NCI-H226 (cell line): ENCODE measurements at places on chromosomes 7 and 10.

GRCh38 chr10:88826388-88826787 lies 23.9 kb downstream of the LIPM start:
- no peak for DNase-seq

GRCh38 chr7:71005109-71005508 lies 126.8 kb upstream of the GALNT17 start:
- DNase-seq, result no peak

DNA sequence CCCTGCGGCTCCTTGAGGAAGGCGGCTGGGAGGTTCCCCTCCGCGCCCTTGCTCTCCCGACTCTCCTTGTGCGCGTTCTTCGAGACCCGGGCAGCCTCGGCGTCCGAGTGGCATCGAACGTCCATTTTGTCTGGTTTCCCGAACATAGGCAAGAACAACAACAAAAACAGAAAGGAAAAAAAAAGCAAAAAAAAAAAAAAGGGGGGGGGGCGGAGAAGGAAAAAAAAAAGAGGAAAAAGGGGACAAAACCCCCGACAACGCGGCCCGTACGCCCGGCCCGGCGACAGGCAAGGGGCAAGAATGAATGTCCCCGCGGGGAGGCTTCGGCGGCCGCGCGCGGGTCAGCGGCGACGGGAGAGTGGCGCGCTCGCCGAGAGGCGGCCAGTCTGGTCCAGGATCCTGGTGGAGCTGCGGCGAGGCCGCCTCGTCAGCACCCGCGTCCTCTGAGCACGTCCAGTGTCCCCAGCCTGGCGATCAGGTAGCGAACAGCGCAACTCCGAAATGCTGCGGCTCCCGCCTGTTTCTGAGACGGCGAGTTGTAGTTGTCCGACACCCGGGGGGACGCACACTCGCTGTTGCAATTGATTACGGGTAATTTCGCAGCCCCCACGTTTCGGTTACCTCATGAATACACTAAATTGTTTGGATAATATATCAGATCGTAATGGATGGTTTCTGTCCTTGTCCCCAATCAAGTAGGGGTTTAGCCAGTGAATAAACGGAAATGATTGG lies at the start of gene VAX1:
Gene VAX1, minus strand, starts transcription at position 360 of the 732 bp plus-strand sequence. Its CDS starts 214 bp downstream, at position 146.
- DNase-seq, result no peak

DNA sequence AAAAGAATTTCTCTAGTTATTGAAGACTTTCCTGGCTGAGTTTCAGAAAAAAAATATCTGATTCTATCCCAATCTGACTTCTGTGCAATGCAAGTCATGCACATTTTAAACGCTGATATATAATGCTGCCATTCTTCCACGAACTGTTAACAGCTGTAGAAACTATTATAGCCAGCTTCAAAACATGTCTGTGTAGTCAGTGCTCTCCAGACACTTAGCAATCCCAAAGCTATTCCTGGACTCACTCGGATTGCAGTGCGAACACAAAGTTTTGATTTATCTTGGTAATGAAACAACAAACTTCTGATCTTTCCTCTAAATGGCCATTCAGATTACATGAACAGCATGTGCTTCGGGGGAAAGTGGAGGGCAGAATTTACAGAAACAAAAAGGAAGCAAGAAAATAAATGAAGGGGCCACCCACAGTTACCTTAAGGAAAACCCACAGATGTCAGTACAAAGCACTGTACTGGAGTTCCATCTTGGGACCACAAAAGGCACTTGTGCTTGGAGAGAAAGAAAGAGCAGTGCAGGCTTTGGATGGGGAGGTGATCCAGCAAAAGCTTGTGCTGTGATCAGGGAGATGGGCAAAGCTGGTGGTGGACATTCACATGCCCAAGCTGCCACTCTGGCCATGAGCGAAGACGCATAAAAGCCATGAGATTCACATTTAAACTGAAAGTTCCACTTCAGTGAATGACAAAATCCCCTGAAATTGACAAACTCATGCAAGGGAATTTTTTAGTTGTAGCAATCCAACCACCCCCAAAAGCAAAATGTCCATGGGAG lies 32.1 kb upstream of the ADO start:
- no peak for DNase-seq

DNA sequence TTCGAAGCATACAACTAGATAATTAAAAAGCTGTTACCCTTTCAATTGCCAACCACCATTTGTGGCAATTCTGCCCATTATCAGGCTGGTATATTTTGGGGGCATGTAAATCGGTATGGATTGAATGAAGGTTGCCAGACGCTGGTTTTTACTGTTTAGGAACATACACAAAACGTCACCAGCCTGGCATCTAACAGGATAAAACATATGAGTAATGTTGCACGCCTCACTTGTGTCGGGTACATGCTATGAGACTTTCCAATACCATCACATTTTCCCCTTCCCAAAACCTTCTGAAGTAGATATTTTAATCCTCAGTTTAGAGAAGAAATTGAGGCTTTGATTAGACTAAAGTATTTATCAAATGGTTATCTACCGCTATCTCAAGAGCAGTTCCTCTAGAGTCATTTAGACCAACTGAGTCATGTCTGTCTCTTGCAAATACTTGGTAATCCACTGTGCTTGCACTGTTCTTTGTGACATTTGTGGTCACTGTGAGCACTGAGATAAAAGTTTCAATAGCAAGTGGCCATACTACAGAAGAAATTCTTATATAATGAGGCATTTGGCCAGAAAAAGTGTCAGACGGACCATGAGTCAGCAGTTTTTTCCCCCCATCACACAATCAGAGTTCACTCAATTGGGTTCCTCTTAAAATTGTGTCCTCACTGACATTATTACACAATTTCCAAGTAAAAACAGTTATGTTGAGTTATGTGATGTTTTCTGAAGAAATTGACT lies 498.7 kb downstream of the NXPH1 start:
- no peak for DNase-seq
